ENCODE measurements at places on chromosomes 2 and 18. TPM values are rescaled to one million over a fixed set of nuclear protein-coding genes. Genes with fewer than 3 reads are reported as not detected.
A peak's percentile ranks its signal among the peaks of the same experiment; 100 is the strongest.

The MARCHF4 gene
- total RNA-seq: not detected

GRCh38 chr2:178426388-178426787 lies 24.6 kb downstream of the PRKRA start:
- H3K27me3 ChIP-seq: no peaks in the 10 kb centered on the region
- no peak overlapping the region for H3K27ac ChIP-seq
- DNase-seq: no peak
- peaks cover 33% of the 10 kb centered on the region for H3K36me3 ChIP-seq

- no peak overlapping the region for H3K27ac ChIP-seq
- H3K4me1 ChIP-seq: peaks cover 23% of the 10 kb centered on the region
- no peaks in the 10 kb centered on the region for H3K36me3 ChIP-seq
Measured at GRCh38 chr2:101805152-101806088, 107.9 kb downstream of the MAP4K4 start.

DNA sequence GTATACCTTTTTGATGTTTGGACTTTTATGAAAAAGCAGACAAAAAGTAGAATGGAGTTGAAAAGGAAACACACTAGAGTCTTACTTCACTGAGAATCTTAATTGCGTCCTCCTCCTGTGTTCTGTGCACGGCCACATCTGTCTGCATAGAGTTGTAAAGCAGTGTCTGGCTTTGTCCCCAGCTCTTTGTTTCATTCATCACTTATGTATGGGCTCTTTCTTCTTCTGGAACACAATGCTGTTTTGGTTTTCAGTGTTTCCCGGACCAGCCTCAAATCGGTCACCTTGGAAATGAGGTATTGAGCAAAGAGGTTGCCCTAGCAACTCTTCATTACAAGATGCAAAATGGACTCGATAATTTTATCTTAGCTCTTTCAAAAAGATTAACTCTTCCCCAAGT lies 104.3 kb upstream of the CNGA3 start:
- H3K4me3 ChIP-seq: no peak overlapping the region
- no peak for DNase-seq
- no peaks in the 10 kb centered on the region for H3K27me3 ChIP-seq
- no peak overlapping the region for H3K27ac ChIP-seq
- H3K36me3 ChIP-seq: no peaks in the 10 kb centered on the region

- H3K4me1 ChIP-seq: peaks cover 27% of the 10 kb centered on the region
- peak overlapping the region; percentile 69 for H3K4me3 ChIP-seq
- peak overlapping the region; percentile 96 for H3K27ac ChIP-seq
- H3K27me3 ChIP-seq: no peaks in the 10 kb centered on the region
Measured at GRCh38 chr2:237691029-237691907, 63.9 kb downstream of the LRRFIP1 start.

The SPP2 gene
- total RNA-seq: not detected

The TPO gene
- 52.5 TPM for total RNA-seq

The SERPINB3 gene
- total RNA-seq: 0.21 TPM

The SLC19A3 gene
- 16.5 TPM for total RNA-seq

DNA sequence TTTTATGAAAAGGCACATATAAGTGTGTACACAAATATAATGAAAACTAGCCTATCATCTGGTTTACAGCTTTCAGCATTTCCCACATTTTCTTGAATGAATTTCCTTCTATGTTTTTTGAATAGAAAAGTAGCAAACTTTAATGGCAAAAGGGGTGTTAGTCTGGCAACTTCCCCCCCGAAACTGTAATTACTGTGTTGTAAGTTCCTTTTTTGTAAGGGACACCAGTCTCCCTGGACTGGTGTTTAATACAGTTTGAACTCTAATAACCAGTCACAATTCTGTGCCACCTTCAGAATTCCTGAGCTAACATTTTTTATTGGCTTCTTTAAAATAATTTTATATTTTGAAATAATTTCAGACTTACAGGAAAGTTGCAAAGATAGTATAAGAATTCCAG lies 94.2 kb downstream of the ACSL3 start:
- no peak overlapping the region for H3K27ac ChIP-seq
- H3K27me3 ChIP-seq: no peaks in the 10 kb centered on the region
- H3K4me3 ChIP-seq: no peak overlapping the region
- H3K36me3 ChIP-seq: no peaks in the 10 kb centered on the region
- H3K4me1 ChIP-seq: no peaks in the 10 kb centered on the region
- DNase-seq: no peak

- H3K27ac ChIP-seq: no peak overlapping the region
- H3K4me3 ChIP-seq: no peak overlapping the region
- H3K4me1 ChIP-seq: no peaks in the 10 kb centered on the region
Measured at GRCh38 chr2:218854860-218855259, 4.7 kb upstream of the WNT6 start.

The GATA6 gene
- 89.3 TPM for total RNA-seq

The CIB4 gene
- total RNA-seq: not detected

- no peak overlapping the region for H3K27ac ChIP-seq
- no peak for DNase-seq
- no peaks in the 10 kb centered on the region for H3K4me1 ChIP-seq
- no peaks in the 10 kb centered on the region for H3K36me3 ChIP-seq
- no peaks in the 10 kb centered on the region for H3K27me3 ChIP-seq
Measured at GRCh38 chr2:118714118-118714517, 133.3 kb downstream of the EN1 start.

The CSRNP3 gene
- 2.8 TPM for total RNA-seq

- H3K36me3 ChIP-seq: no peaks in the 10 kb centered on the region
- no peak overlapping the region for H3K27ac ChIP-seq
- no peak overlapping the region for H3K4me3 ChIP-seq
- peaks cover 3% of the 10 kb centered on the region for H3K4me1 ChIP-seq
Measured at GRCh38 chr18:62081761-62082294, 105.0 kb downstream of the PIGN start.

The KLHL14 gene
- total RNA-seq: not detected

The TMEM37 gene
- 2.3 TPM for total RNA-seq

The SRD5A2 gene
- not detected for total RNA-seq

GRCh38 chr2:150191349-150191748 lies 296.1 kb downstream of the RND3 start:
- H3K27ac ChIP-seq: no peak overlapping the region
- DNase-seq: no peak
- H3K27me3 ChIP-seq: no peaks in the 10 kb centered on the region
- H3K36me3 ChIP-seq: no peaks in the 10 kb centered on the region
- H3K4me3 ChIP-seq: no peak overlapping the region

DNA sequence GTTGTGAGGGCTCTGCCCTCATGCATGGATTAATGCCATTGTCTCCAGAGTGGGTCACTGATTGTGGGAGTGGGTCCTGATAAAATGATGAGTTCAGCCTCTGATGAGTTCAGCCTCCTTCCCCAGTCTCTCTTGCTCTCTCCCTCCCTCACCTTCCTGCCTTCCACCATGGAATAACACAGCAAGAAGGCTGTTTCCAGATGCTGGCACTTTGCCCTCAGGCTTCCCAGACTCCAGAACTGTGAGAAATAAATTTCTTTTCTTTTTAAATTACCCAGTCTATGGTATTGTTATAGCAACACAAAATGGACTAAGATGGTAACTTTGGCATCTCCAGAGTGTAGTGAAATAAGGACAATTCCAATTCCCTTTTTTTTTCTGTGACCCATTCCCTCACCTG lies 47.1 kb upstream of the MAP4K3 start:
- H3K27ac ChIP-seq: no peak overlapping the region
- no peaks in the 10 kb centered on the region for H3K4me1 ChIP-seq
- H3K27me3 ChIP-seq: no peaks in the 10 kb centered on the region

The NEURL3 gene
- not detected for total RNA-seq

The MPHOSPH10 gene
- 23.0 TPM for total RNA-seq

- no peak overlapping the region for H3K4me3 ChIP-seq
- no peaks in the 10 kb centered on the region for H3K27me3 ChIP-seq
- no peaks in the 10 kb centered on the region for H3K36me3 ChIP-seq
- no peaks in the 10 kb centered on the region for H3K4me1 ChIP-seq
- DNase-seq: no peak
- no peak overlapping the region for H3K27ac ChIP-seq
Measured at GRCh38 chr2:196225213-196225612, 53.8 kb upstream of the STK17B start.

The KYNU gene
- 2.3 TPM for total RNA-seq

The INPP1 gene
- 13.3 TPM for total RNA-seq

- H3K27me3 ChIP-seq: no peaks in the 10 kb centered on the region
- DNase-seq: no peak
- H3K36me3 ChIP-seq: no peaks in the 10 kb centered on the region
- no peak overlapping the region for H3K4me3 ChIP-seq
- no peak overlapping the region for H3K27ac ChIP-seq
- no peaks in the 10 kb centered on the region for H3K4me1 ChIP-seq
Measured at GRCh38 chr18:37574113-37574512, 8.5 kb upstream of the CELF4 start.

- no peaks in the 10 kb centered on the region for H3K4me1 ChIP-seq
- no peaks in the 10 kb centered on the region for H3K27me3 ChIP-seq
- no peak for DNase-seq
- H3K36me3 ChIP-seq: peaks cover 27% of the 10 kb centered on the region
- no peak overlapping the region for H3K4me3 ChIP-seq
- H3K27ac ChIP-seq: no peak overlapping the region
Measured at GRCh38 chr18:79971986-79972385, 7.5 kb downstream of the HSBP1L1 start.

The LOXL3 gene
- total RNA-seq: 19.8 TPM

GRCh38 chr2:24329700-24330099 lies 30.6 kb downstream of the ITSN2 start:
- H3K27ac ChIP-seq: no peak overlapping the region
- no peak overlapping the region for H3K4me3 ChIP-seq
- no peaks in the 10 kb centered on the region for H3K4me1 ChIP-seq

The DSG2 gene
- 10.5 TPM for total RNA-seq

DNA sequence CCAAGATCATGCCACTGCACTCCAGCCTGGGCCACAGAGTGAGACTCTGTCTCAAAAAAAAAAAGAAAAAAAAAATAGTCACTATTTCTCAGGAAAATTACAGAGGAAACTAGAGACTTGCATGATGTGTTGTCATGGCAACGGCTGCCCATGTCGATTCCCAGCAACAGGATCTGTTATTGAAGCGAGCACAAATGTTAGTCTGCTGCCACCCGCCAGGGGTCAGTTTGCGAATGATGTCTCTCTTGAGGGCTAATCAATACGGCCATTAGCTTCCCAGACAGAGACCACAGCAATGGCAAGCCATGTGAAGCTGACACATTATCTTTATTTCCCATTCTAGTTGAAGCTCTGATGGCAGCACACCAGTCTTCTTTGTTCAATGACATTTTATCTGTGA lies 32.4 kb upstream of the ACYP2 start:
- no peak for DNase-seq
- H3K36me3 ChIP-seq: no peaks in the 10 kb centered on the region
- no peak overlapping the region for H3K4me3 ChIP-seq
- H3K27me3 ChIP-seq: no peaks in the 10 kb centered on the region
- no peak overlapping the region for H3K27ac ChIP-seq
